WTC11 (cell line): ENCODE measurements at places on chromosomes 6 and 20. TPM values are rescaled to one million over a fixed set of nuclear protein-coding genes. Genes with fewer than 3 reads are reported as not detected.
A peak's percentile ranks its signal among the peaks of the same experiment; 100 is the strongest.

- DNase-seq = peak; percentile 85
These were observed at the start of gene PKIB for GRCh38 chr6:122609881-122610689. PKIB (plus strand) TSS chr6:122610405; CDS start chr6:122717795, 107,390 bp downstream.

DNA sequence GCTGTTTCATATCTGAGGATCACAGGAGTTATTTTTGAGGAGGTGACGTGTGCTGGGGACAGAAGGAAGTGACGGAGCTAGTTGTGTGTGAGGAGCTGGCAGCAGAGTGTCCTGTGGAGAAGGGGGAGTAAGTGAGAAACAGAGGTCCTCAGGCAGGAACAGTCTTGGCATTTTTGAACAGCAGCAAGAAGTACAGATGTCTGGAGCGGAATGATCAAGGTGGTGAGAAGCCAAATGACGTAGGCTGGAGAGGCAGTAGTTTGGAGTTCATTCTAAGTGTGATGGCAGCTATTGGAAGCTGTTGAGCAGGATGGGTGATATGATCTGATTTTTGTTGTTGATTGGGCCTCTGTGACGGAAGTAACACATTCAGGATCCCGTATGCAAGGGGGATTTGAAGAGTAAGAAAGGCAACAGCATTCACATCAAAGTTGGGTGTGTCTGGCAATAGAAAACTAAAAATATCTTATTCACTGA is 52.3 kb downstream of the SOBP start:
- DNase-seq = no peak

The GRM1 gene
- 0.37 to 0.46 TPM (median 0.41 TPM) in 3 replicates for total RNA-seq

The PTK7 gene
- 151 to 165 TPM (median 160 TPM) in 3 replicates for total RNA-seq

The RNF182 gene
- total RNA-seq = 4.4 to 7.1 TPM (median 6.7 TPM) in 3 replicates

The KIF6 gene
- 0.53 to 0.92 TPM (median 0.57 TPM) in 3 replicates for total RNA-seq

The TINAG gene
- total RNA-seq = not detected in 3 replicates

The OPRL1 gene
- total RNA-seq = 1.7 to 2.2 TPM (median 2.0 TPM) in 3 replicates

GRCh38 chr6:6856538-6857523 is 250.9 kb upstream of the RREB1 start:
- DNase-seq = peak; percentile 38

DNA sequence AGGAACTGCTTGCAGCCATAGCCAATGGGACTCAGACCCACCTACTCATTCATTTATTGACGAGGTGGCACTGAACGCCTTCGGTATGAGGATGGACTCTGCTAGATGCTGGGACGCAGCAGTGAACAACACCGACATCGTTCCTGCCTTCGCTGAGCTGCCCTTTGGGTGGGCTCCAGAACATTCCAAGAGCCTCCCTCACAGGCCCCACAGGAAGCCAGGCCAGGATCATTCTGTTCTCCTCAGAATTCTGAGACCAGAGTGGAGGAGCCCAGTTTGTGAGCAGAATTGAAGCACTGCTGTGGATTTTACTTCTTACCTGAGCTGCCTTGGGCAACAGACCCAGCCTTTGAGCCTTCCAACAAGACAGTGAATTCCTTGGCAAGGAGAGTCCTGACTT is 82.1 kb downstream of the KCNB1 start:
- no peak for DNase-seq

The ADTRP gene
- total RNA-seq = 0.44 to 0.98 TPM (median 0.50 TPM) in 3 replicates

The DSP gene
- total RNA-seq = 74.5 to 77.0 TPM (median 76.1 TPM) in 3 replicates

- DNase-seq = no peak
These were observed 712.0 kb upstream of the NRSN1 start for GRCh38 chr6:23414051-23414445.

- no peak for DNase-seq
These were observed 98.6 kb downstream of the EYA4 start for GRCh38 chr6:133339543-133340384.

GRCh38 chr6:30618270-30618797 is 694 bp downstream of the MRPS18B start:
- DNase-seq = no peak

DNA sequence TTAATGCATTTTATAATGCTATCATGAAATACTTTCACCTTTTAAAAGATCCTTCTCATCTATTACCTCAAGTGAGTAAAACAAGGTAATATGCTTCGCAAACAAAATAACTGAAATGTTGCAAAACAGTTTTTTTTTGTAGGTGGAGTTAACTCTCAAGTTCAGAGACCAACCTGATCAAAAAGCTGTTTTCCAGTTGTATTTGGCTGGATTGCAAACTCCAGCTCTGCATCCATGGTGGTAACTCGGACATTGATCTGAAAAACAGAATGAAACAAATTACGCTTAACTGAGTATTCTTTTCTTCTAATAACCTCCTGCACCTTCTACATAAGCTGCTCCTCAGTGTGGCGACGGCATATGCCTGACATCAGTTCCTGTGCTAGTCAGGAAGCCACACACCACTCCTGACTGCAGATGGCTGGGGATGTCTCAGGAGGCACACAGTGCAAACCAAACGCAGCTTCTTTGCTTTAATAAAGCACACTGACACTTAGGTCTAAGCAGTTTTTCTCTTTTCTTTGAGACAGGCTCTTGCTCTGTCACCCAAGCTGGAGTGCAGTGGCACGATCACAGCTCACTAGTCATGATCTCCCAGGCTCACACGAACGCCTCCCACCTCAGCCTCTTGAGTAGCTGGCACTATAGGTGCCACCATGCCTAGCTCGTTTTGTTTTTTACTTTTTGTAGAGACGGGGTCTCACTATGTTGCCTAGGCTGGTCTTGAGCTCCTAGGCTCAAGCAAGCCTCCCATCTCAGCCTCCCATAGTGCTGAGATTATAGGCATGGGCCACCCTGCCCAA is 29.9 kb downstream of the EZR start:
- DNase-seq = no peak

GRCh38 chr6:3773678-3774298 is 22.3 kb upstream of the PXDC1 start:
- DNase-seq = no peak

- DNase-seq = no peak
These were observed 82.2 kb downstream of the COL19A1 start for GRCh38 chr6:69948479-69949114.

DNA sequence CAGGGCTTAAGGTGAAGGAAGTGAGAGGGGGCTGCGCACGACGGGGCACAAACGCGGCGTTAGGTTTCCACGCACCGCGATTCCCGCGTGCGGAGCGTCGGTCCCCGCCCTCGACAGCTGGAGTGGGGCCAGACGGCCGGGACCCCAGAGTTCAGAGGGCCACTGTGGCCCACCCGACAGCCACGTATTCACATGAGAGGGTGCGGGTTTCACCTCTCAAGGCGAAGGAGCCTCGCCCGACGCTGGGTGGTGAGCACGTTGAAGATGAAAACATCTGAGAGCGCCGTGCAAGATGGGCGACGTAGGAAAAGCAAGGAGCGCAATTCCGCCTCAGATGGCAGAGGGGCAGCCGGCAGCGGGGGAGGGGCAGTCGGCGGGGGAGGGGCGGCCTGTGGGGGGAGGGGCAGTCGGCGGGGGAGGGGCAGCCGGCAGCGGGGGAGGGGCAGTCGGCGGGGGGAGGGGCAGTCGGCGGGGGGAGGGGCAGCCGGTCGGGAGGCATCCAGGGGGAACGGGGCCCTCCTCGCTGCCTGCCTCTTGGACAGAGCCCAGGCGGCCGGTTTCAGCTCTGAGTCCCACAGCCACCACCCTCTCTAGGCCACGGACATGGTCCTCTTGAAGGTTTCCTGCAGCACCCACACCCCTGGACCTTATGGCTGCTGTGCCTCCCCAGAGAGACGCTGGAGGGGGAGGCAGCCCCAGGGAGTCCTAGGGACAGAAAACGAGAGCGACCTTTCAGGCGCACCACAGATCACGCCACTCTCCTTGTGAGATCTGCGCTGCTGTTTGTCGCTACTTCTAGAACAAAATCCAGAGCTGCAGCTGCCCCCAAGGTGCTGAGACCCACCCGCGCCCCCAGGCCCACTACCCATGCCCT is 113.7 kb downstream of the DLL1 start:
- no peak for DNase-seq

GRCh38 chr20:32467506-32468312 is 109.6 kb downstream of the ASXL1 start:
- DNase-seq = no peak

GRCh38 chr6:12200015-12200564 is 90.1 kb upstream of the EDN1 start:
- DNase-seq = no peak

- DNase-seq = peak; percentile 72
These were observed 7.4 kb downstream of the FRMD1 start for GRCh38 chr6:168071620-168072019.

- DNase-seq = no peak
These were observed 146.9 kb downstream of the KHDC1L start for GRCh38 chr6:73078333-73078862.

GRCh38 chr6:166109608-166110007 is 58.0 kb downstream of the TBXT start:
- no peak for DNase-seq

The GGTLC1 gene
- not detected in 3 replicates for total RNA-seq

DNA sequence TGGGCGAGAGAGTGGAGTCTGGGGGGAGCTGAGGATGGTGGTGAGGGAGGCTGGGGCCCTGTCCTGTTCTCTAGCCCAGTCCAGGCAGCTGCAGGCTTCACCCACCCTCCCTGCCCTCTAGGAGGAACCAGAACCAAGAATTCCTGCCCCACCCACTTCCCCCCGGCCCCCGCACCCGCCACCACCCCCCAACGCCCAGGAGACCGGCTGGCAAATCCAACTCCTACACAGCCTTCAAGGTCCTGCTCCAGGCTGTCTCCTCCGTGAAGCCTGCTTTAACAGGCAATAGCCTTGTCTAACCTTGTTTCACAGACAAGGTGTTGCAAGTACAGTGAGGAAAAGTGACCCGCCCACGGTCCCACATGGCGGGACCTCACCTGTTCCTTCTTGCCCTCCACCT is 2.4 kb downstream of the SPDEF start:
- no peak for DNase-seq

DNA sequence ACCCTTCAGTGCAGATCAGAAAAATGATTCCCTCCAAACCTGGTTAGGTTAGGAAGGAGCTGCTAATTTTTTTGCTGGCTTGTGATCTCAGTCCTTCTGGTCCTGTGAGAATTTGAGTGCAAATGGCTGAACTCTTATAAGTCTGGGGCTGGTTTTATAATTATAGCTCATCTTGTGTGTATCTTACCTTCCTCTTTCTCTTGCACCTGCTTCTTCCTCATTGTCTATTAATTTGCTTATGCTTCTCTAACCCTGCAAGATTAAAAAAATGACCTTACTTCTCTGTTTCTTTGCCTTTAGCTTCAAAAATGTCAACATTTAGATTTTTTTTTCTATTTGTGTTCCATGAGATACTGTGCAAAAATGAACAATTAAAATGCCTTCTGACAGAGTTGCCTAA is 576.2 kb downstream of the DHX35 start:
- DNase-seq = no peak

The BTNL2 gene
- not detected in 3 replicates for total RNA-seq

DNA sequence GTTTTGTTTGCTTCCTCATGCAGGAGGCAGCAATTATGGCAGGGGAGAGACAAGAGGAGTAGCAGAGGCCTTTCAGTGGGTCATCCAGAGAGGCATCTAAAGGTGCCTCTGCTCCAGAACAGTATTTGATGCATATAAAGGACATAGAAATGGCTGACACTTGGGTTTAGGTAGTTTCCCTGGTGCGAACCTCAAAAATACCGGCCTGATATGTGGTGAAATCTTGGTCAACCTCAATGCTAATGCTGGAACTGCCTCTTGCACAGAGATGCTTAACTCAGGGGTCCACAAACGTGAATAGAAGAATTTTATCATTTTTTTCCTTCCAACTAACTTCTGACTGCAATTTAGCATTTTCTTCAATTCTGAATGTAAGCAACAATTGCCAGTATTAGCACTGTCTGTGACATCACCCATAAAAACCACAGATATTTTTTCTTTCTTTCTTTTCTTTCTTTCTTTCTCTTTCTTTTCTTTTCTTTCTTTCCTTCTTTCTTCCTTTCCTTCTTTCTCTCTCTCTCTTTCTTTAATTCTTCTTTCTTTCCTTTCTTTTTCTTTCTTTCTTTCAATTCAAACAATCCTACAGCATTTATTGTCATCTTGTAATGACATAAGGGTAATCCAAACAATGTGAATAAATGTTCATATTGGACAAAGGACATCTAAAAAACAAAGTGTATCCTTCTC is 180.0 kb upstream of the UST start:
- no peak for DNase-seq

GRCh38 chr6:166313255-166314070 is 5.3 kb upstream of the PRR18 start:
- peak; percentile 67 for DNase-seq

- DNase-seq = no peak
These were observed 54.2 kb upstream of the SIRPA start for GRCh38 chr20:1840817-1841553.

The WFDC8 gene
- total RNA-seq = not detected in 3 replicates

DNA sequence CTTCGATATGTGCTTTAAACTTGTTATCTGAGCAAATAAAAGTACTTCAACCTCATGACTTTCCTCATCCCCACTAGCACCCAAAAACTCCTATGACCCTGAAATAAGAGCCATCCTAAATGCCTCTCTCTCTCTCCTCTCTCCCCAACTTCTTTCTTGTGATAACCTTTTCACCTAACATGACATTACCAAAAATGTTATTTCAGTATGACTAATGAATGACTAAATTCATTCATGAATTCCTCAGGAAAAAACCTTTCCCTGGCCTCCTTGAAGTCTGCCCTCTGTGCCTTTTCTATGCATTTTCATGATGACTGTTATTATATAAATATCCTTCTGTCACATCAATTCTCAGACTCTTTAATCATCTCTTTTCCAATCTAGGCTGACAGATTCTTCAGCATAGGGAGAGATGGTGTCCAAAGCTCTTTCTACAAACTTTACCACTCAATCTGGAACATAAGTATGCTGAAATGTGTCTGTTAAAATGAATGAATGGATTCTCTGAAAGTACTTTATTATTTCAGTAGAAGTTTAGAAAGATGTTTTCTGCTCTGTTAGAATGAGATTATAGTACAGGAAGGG is 114.3 kb upstream of the GGTLC1 start:
- DNase-seq = no peak

DNA sequence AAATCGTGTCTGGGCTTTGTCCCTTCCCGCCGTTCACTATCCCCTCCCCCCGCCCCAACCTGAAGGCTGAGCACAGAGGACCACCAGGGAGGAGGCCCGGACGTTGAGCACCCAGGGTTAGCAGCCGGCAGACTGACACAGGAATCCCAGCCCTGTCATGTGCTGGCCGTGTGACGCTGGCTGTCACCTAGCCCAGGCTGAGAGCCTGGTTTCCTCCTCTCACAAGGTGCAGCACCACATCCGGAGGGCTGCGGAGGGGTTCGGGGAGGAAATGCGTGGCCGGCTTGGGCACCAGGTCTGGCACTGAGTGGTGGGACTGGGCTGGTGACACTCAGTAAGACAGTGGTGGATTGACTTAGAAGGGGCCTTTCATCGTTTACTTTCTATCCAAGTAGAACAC is 4.6 kb upstream of the LSM14B start:
- DNase-seq = no peak
